Stimulated activated CD4-positive, alpha-beta T cell treated with anti-CD3 and anti-CD28 coated beads, Interleukin-1b, Interleukin-23, amount 100 ng/mL, for 4 hours (primary cell): ENCODE measurements at places on chromosomes 1 and 21.

DNA sequence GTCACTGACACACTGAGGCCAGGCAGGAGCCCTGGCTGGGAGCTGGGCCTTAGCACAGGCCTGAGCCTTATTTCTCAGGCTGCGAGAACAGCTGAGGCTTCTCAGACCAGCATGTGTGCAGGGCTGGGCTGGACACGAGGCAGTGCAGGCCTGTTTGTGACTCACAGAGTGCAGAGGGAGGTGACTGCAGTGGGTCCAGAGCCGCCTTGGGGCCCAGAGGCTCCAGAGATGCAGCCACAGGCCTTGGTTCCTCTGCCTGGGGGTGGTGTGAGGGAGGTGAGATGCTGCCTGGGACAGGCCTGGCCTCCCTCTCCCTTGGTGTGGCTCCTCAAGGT lies 61.2 kb upstream of the ETV3 start:
- DNase-seq = no peak

GRCh38 chr1:234697015-234697414 lies 87.0 kb upstream of the IRF2BP2 start:
- DNase-seq = no peak

- no peak for DNase-seq
Measured at GRCh38 chr1:67451356-67451755, 21.2 kb upstream of the SERBP1 start.

- DNase-seq = no peak
Measured at GRCh38 chr1:24127801-24128363, 15.1 kb downstream of the IL22RA1 start.

- DNase-seq = no peak
Measured at GRCh38 chr1:211497489-211498045, 5.6 kb upstream of the RD3 start.

DNA sequence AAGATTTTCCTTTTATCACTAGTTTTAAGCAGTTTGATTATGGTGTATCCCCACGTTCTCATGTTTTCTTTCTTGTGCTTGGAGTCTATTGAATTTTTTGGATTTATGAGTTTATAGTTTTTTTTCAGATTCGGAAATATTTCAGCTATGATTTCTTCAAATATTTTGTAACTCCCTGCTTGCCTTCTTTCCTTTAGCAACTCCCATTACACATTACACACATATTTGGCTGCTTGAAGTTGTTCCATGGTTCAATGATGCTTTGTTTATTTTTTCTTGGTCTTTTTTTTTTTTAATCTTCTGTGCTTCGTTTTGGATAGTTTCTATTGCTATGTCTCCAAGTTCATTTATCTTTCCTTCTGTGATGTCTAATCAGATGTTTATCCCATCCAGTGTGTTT lies 48.5 kb upstream of the WARS2 start:
- DNase-seq = no peak

DNA sequence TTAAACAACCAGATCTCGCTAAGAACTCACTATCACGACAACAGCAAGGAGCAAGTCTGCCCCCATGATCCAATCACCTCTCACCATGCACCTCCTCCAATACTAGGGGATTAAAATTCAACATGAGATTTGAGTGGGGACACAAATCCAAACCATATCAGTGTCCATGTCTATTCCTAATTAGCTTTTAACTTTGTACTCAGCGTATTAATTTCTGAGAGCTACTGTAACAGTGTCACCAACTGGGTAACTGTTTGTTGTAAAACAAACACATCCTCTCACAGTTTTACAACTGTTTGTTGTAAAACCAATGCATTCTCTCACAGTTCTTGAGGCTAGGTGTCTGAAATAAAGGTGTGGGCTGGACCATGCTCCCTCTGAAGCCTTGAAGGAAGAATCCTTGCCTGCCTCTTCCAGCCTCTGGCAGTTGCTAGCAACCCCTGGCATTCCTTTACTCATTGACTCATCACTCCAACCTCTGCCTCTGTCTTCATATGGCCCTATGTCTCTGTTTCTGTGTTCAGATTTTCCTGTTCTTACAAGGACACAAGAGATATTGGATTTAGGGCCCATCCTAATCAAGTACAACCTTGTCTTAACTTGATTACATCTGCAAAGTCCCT lies 121.2 kb downstream of the LTN1 start:
- no peak for DNase-seq

DNA sequence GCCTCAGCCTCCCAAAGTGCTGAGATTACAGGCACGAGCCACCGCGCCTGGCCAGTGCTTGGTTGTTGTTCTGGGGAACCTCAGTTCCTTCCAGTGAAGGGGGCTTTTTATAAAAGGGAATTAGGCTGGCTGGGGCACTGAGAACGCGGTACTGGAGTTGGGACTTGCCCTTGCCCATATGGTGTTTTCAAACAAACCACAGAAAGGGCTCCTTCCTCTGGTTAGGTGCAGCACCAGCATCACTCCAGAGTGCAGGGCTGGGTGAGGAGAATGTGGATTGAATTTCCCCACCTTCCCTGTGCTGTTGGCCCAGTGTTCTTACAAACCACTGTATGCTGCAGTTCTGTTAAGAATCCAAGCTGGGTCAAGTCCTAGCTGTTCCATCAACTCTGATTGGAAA lies 5.3 kb downstream of the MAN1C1 start:
- no peak for DNase-seq

GRCh38 chr1:119366424-119366823 lies 2.2 kb upstream of the HAO2 start:
- DNase-seq = no peak

GRCh38 chr21:39118604-39119215 lies 64.5 kb downstream of the PSMG1 start:
- DNase-seq = no peak

GRCh38 chr1:27416387-27417111 lies 24.1 kb downstream of the GPR3 start:
- peak; percentile 46 for DNase-seq

DNA sequence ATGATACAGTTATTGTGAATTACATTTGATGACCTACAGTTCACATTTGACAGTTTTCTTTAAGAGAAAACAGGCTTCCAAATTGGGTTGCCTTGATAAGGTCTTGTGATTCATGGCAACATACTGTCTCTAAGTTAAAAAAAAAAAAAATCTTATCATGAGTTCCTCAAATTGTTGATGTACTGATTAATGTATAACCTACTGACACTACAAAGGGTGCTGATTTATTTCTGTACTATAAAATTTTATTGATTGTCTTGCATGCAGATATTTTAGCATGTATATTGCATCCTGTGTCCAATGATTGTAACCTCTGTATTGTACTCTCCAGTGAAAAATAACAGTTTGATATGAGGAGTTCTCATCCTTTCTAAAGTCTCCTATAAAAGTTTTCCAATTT lies 197.3 kb upstream of the IVNS1ABP start:
- DNase-seq = no peak

DNA sequence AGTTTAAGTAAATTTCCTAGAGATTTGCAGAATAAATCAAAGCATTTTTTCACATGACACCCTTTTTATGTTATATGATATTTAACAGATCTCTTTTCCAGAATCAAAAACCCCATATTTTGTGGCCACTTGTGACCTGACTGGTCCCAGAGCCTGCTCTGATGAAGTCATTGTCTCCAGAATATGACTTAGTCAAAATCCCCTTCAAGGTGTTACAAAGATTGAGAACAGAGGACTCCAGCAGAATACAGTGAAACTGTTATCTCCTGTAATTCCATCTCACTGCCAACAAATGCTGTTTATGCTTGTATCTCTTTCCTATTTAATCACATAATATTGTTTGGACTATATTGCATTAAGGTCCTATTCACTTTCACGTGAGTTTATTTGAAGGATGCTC lies 25.6 kb downstream of the RGS1 start:
- DNase-seq = no peak

- DNase-seq = no peak
Measured at GRCh38 chr1:167312871-167313270, 92.2 kb downstream of the POU2F1 start.

DNA sequence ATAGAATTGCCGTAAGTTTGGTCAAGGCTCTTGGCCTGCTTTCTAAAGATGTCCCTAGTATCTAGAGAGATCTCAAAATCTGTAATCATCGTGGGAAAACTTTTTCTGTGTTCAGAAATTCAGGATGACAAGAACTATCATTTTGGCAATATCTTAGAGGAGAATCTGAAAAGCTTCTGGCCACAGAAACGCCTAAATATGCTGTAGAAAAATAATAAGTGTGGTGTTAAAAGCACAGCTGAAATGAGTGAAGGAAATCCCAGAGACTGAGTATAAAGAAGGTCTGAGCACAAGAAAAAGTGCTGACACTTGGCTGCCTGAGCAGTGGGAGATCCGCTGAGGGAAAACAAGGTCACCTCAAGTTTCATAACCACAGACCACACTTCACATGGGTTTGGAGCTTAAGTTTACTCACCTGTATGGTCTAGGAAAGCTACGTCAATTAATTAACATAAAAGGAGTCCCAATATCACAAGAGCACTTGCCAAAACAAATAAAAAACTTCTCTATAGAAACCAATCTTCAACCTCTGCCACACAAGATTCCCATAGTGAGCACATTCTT lies 235.2 kb upstream of the IRF2BP2 start:
- DNase-seq = peak; percentile 9

DNA sequence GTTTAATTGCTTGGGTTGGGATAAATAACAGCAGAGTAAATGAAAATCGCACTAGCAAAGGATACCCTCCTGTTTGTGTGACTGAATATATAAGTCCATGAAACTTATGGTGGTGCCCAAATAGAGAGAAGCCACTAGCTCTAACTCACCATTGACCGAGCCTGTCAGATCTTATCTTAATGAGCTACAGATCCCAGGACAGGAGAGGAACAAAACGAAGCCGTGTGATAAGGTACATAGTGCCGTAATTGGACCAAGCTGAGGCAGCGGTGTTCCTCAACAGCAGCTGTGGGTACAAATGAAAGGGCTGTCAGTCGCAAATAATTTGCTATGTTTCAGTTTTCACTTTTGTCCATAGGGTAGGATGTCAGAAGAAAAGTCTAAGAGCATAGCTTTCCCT lies 276.1 kb downstream of the PTBP2 start:
- no peak for DNase-seq

- DNase-seq = no peak
Measured at GRCh38 chr1:218823291-218823900, 350.3 kb upstream of the LYPLAL1 start.

DNA sequence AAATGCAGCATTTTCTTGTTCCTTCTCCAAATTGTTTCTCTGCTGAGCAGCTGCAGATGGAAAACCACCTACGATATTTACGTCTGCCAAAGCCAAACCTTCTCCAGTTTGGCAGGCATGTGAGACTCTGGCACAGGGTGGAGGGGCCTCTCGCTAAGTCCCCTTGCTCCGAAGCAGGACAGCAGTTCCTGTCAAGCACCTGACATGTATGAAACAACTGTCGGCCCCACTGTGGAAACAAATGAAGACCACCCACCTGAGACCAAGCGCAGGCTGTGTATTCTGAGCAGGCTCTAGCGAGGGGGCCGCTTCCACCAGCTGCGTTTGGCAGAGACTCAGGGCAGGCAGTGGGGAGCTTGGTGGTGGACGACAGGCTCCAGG lies 74.7 kb downstream of the RIPK4 start:
- DNase-seq = no peak

- DNase-seq = no peak
Measured at GRCh38 chr1:26540351-26540750, 10.8 kb downstream of the RPS6KA1 start.

- DNase-seq = no peak
Measured at GRCh38 chr1:110370827-110371226, 20.0 kb downstream of the SLC16A4 start.

GRCh38 chr1:117049857-117050256 lies 10.3 kb upstream of the TTF2 start:
- DNase-seq = no peak

GRCh38 chr1:225849925-225850324 lies 32.3 kb downstream of the TMEM63A start:
- no peak for DNase-seq

- no peak for DNase-seq
Measured at GRCh38 chr1:165683848-165684485, 14.4 kb downstream of the ALDH9A1 start.

DNA sequence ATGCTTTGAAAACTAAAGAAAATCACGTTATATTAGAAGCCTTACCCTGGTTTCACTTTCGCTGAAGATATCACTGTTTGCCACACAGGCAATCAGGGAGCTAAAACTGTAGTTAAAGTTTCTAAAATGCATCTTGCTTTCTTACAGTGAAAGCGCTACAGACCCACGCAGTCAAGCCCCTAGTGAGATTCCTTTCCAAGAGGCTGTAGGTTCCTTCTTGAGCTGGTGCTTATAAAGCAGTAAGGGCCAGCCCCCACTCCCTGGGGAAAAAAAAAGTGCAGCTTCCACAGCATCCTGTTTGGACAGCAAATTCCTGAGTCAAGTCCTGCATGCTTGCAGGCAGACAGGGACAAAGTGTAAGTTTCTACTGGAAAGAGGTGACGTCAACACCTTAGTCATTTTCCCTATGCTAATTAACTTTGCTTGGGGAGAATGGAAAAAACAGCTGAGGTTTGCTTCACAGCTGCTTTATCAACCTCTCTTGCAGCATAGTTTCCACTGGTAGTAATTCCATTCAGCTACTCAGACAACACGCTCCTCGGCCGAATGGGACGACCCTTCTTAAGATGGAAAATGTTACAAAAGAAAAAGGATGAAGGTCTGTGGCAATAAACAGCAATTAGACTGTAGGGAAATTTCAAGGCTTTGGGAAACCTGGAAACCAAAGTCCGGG lies 14.7 kb upstream of the KCNE1 start:
- peak; percentile 24 for DNase-seq

- DNase-seq = no peak
Measured at GRCh38 chr1:9338397-9339246, 45.9 kb downstream of the SPSB1 start.

DNA sequence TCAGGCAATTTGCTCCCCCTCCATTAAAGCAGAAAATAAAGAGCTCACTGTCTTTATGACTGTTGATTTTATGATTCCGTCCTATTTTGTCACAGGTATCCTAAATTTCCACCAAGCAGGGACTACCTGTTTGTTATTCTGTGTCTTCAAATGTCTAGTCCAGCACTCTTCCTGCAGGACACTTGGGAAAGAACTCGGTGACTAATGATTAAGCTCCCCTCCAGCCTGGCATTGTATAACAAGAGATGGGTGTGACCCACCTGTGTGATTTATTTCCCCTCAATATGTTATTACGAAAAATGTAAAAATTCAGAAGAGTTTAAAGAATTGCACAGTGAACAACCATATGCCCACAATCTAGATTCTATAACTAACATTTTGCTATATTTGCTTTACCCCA lies 42.9 kb upstream of the LRRN2 start:
- no peak for DNase-seq

DNA sequence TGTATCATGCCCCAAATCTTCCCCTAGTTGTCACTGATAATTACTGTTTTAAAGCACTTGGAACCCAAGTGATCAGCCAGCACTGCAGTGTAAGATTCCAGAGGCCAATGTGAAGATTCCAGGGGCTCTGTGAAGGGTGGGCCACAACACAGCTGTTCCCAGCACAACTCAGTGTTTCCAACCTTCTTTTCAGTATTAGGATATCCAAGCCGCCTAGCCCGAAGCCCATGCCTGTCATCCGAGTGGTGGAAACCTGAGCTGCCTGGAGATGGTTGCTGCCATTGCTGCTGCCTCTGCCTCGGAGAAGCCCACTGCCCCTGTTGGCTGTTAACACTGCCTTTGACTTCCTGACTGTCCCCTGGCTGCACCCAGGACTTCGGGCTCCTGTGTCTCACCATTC lies 30.4 kb upstream of the SNX27 start:
- DNase-seq = no peak
